Jurkat, Clone E6-1 (cell line): ENCODE measurements at places on chromosomes 2 and 18.

DNA sequence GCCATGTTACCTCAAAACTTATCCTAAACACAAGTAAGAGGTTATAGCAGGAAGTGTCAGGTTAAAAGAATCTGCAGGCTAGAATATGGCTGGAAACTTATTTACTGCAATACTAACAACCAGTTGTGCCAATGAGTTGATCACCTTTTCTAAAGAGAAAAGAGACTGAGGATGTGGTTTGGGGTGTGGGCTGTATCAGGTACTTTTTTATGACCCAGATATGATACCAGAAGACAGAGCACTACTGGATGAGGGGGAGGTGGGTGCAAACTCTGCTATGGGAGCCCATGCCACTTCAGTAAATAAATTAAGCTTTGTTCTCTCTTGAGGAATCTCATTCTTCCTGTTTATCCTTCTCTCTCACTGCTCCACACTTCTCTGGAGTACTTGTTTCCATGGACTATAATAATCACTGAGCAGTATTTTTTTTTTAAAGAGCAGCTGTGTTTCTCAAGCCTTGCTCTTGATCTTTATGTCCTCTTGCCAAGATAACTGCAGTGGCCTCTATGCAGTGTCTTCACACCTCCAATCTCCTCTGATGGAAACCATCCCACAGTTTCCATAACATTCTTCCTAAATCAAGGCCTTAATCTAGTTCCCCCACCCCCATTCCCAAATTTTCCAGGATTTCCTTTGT is 51.2 kb upstream of the NOSTRIN start:
- peak; percentile 66 for DNase-seq

GRCh38 chr2:239942871-239943311 is 82.3 kb downstream of the NDUFA10 start:
- DNase-seq: no peak

DNA sequence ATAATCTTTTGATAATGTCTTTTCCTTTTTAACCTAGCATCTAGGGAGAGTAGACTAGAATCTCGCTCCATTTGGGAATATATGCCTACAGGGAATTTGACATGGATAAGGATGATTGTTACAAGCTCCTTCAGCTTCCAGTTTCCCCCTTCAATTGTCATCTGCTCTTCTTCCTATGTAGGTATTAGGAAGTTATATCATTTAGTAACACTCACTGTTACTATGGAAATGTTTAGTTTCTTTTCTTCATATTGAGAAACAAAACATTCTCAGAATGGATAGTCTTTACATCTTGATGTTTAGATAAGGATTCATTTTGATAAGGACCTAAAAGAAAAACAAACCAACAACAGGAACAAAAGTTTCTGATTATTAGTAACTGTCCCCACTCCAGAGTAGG is 127.6 kb downstream of the PHLPP1 start:
- DNase-seq: no peak

- DNase-seq: no peak
Observed at GRCh38 chr2:181224866-181225265, 232.3 kb upstream of the ITGA4 start.

GRCh38 chr2:105886029-105886454 is 141.3 kb downstream of the NCK2 start:
- no peak for DNase-seq

- no peak for DNase-seq
Observed at GRCh38 chr2:177633111-177633510, 240.5 kb downstream of the AGPS start.

GRCh38 chr2:10078704-10079265 is 1.4 kb downstream of the CYS1 start:
- DNase-seq: no peak

DNA sequence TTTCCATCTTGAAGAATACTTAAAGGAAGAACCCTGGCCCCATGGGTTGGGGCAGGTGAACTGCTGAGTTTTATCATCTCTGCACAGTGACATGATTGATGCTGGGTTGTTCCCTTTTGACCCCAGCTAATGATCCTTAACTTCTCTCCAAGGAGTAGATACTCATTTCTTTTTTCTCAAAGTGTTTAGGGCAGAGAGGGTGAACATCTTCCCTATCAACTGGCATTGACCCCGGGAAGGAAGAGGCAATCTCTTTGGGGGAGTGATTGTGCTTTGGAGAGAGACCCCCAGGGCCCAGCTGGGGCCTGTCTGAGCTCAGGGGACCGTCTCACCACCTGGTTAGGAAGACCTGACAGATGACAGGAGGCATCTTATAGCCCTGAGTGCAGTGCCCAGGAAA is 190.6 kb downstream of the FHOD3 start:
- DNase-seq: no peak

GRCh38 chr2:169778446-169778845 is 20.2 kb upstream of the SSB start:
- no peak for DNase-seq

DNA sequence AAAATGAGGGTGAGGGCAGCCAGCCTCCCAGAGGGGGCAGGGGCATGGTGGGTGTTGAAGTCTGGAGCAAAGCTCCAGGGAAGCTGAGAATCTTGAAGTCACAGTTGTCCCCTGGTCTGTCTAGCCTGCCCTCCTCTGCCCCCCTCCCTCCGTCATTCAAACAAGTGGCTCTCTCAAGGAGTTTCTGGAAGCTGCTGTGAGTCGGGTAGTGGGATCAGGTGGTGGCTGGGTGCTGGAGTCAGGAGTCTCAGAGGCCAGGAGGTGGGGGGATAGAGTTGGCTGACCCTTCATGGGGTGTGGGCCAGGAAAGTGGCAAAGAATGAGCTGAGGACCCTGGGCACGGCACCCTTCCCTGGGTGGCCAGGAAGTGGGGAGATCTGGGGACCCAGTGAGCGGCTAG is 495 bp upstream of the ASIC4 start:
- no peak for DNase-seq

- no peak for DNase-seq
Observed at GRCh38 chr18:59429608-59430007, 70.5 kb upstream of the LMAN1 start.

- no peak for DNase-seq
Observed at GRCh38 chr18:68783506-68783905, 14.4 kb upstream of the CCDC102B start.

DNA sequence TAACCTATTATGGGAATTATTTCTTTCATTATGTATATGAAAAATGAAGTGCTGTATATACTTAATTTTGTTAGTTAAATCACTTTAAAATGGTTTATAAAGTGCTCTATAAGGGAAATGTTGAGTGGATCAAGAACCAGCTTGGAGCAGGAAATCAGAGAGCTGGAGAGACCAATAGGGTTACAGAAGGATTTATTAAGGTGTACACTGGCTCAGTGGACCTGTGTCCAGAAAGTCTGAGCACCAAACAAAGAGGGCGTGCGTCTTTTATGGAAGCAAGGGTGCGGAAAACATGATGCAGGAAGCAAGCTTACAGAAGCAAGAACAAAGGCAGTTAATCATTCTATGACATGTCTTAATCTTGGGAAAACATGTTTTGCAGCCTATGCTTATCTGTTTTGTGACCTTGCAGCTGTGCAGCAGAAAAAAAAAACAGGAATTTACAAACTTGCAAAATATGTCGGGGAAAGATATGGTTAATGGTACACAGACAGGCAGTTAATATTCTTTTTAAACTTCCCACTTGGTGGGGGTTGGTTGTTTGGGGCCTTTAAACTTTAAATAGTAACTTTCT is 65.2 kb upstream of the SLC35G4 start:
- no peak for DNase-seq

DNA sequence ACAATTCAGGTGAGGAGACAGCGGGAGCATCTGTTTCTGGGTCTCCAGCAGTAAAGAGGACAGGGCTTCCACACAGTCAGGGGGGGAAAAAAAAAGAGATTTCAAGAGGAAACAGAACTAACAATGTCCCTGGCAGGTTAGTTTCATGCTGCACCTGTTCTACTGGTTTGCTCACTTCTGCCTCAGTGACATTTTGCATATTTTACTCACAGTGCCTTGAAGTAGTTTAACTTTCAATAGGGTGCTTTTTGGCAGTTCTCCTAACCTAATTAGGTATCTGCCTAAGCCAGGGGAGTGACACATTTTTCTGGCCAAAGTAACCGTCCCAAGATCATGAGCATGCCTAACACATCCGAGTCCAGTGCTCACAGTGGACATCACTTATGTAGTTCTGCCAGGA is 109.0 kb upstream of the ALK start:
- no peak for DNase-seq

DNA sequence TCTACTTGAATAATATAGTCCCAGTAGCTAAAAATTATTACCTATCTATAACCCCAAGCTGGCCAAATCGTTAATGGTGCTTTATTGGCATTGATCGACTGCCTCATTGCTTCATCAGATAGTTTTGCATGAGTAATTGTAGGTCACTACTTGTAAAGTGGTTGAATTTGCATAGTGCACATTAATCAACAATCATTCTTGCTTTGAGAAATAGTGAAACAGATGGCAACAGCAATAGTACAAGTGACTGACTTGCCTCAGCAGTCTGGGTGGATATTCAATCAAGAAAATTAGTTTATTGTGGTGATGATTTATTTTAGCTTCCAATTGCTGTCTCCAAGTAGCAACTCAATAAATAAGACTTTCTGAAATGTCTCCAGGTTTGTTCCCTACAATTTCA is 117.8 kb upstream of the NRXN1 start:
- DNase-seq: no peak

DNA sequence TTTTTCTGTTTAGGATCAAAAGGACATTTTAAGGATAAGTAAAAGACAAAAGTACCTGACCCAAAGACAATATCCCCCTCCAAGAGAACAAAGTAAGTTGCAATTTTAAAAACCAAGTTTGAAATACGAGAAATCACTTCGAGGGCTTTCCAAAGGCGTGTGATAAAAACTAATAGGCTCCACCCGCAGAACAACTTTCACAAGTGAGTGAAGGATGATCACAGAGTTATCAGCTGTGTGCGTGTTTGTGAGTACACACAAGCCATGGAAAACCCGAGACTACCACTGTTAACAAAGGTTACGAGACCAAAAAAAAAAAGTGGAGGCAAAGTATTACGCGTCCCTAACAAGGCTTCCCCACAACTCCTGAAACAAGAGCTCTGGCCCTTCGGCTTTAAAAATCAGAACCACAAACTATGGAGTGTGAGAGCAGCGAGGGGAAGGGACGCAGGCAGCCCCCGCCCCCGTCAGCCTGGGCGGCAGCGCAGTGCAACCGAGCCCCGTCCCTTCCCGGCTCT is 719 bp downstream of the SMAD2 start:
- no peak for DNase-seq

- DNase-seq: no peak
Observed at GRCh38 chr2:238289574-238289973, 1.2 kb upstream of the PER2 start.

GRCh38 chr2:149841396-149841795 is 253.8 kb upstream of the MMADHC start:
- DNase-seq: no peak

GRCh38 chr2:234048049-234048448 is 2.5 kb upstream of the SPP2 start:
- DNase-seq: no peak

DNA sequence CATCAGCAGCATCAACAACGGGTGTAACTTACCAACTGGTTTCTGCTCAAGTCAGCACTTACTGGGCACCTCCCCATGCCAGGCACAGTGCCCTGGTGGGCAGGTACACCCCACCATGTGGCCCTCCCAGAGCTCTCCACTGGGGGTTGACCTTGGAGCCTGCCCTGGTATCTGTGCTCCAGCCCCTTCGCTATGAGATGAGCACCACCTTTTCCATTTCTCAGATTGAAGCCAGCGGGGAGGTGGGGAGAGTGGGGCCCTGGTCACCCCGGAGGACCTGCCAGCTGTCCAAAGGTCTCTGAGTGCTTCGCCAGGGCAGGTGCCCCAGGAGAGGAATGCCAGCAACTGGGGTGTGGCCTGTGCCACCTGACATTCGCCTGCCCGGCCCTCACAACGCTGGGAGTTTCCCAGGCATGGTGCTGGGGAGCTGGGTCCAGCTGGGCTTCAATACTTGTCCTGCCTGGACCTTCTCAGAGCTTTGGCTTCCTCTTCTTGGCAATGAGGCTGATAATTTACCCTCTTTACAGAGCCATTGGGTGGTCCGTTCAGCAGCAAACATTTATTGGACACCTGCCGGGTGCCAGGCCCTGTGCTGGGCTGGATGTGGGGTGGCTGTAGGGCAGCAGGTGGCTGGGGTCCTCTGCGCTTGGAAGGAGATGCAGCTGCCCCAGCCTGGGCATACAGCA is 5.9 kb upstream of the ZAP70 start:
- DNase-seq: no peak

GRCh38 chr2:76288146-76288545 is 577.4 kb upstream of the GCFC2 start:
- no peak for DNase-seq

DNA sequence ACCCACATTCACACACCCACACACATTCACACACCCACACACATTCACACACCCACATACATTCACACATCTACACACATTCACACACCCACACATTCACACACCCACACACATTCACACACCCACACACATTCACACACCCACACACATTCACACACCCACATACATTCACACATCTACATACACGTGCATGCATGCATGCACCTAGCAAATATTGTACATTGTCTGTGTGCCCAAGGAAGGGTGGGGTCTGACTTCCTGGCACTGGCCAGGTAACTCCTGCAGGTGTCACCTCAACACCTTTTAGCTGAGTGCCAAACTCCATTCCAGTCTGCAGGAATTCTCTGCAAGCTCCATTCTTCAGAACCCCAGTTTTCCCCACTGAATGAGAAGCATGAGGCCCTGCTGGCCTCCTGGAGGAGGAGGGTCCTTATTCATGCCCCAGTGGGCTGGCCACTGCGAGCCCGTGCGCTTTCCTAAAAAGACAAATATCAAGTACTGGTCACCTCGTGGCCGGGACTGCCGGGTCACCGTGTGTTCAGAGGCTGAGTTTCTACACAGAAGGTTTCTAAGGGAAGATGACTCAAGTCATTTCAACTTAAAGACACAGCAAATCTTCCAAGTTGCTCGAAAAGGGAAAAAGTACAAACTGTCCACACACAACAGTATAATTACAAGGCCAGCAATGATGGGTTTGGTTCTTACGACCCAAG is 131.5 kb downstream of the HDAC4 start:
- DNase-seq: no peak

GRCh38 chr2:64992990-64993389 is 3.8 kb downstream of the SLC1A4 start:
- no peak for DNase-seq

DNA sequence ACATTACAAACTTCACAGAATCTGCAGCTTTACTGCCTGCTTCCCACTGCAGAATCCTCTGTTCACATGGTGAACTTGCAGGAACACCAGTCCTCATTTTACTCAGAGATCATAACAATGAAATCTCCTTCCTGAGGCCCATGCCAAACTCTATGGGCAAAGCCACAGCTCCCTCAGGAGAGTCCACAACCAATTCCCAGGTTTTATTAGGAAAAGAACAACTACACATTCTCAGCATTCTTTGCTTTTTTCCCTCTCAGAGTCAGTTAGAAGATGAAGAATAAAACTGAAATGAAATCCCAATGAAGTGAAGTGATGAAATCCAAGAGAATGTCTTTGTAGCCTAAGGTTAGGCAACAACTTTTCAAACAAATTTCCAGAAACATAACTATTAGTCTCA is 233.7 kb downstream of the DSEL start:
- no peak for DNase-seq

GRCh38 chr18:10055125-10055750 is 141.4 kb downstream of the VAPA start:
- DNase-seq: no peak
